ENCODE measurements at places on chromosomes 16 and 17.

GRCh38 chr16:66262253-66263167 lies 104.0 kb upstream of the CDH5 start:
- DNase-seq: no peak

- DNase-seq: no peak
These were observed 120.7 kb downstream of the STXBP4 start for GRCh38 chr17:55089256-55089655.

GRCh38 chr16:69820926-69821541 lies 58.9 kb downstream of the WWP2 start:
- DNase-seq: no peak

DNA sequence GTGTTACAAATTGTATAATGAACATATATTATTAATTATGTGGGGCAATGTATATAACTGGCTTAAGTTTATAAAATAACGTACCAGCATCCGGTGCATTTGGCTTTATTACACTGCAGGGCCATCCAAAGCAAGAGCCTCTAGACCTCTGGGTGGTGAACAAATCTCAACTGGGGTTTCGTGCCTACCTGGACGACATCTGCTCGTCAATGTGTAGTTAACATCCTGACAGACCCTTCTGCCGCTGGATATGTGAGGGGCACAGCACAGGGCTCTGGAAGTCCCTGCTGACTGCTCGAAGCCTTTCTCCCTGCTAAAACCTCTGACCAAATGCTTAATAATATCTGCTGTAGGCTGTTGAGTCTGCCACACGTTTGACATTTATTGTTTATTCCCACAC lies 2.3 kb downstream of the TMEM186 start:
- no peak for DNase-seq

DNA sequence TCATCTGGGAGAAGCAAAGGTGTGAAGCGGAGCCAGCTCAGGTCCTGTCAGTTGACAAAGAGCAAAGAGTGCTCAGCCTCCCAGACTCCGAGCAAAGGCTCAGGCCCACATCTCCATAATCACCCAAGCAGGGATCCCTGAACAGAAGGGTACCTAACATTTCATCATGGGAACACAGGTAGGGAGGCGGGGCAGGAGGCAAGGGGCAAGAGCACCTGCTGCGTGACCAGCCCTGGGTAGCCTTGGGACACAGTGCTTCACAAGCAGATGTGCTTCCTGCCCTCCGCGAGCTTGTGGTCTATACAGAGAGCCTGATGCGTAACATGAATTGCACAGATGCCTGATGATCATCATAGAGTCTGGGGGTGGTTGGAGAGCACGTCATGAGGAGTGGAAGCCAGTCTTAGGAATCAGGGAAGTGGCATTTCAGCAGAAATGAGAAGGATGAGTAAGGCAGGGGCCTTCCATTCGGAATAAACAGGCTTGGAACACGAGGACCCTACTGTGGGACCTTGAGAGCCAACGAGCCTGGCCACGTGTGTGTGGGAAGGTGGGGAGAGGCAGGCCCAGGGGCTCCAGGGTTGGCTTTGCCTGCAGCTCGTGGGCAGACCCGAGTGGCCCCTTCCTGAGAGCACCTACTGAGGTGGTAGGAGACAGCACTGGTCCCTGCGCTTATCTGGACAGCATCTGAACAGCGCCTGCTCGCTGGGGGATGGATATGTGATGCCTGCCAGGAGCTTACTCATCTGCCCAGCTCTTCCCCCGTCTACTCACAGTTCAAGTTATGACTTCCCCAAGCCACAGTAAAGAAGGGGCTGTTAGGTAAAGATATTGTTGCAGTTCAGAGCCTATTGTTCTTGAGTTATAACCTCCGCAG lies 125.8 kb downstream of the CCDC182 start:
- DNase-seq: no peak

Measured in AG04449 (cell line).